ENCODE measurements at places on chromosomes 1 and 21. TPM values are rescaled to one million over a fixed set of nuclear protein-coding genes. Genes with fewer than 3 reads are reported as not detected.

Gene AVPR1B
- total RNA-seq: not detected

Gene CHML
- total RNA-seq: 7.8 TPM

Gene ST7L
- total RNA-seq: 32.3 TPM

GRCh38 chr1:109432336-109432735 lies 6.1 kb upstream of the PSMA5 start:
- H3K4me1 ChIP-seq: no peaks in the 10 kb centered on the region
- no peak overlapping the region for H3K4me3 ChIP-seq

DNA sequence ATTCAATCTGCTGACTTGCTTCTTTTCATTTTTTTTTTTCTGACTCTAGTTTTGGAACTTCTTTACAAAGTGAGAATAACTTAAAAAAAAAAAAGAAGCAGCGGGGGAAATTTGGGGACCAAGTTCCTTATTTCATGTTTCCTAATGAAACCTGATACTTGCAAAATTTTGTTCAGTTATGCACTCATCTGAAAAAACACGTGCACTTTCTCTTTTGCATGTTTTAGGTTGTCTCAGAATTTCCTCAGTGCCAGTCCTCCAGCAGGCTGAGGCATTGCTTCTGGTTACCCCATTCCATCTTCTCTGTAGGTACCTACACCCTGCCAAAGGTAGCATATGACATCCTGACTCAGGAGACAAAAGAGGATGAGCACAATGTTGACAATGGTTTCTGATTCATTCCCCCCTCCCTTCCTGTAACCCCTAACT lies 299.7 kb downstream of the GRIK1 start:
- H3K27ac ChIP-seq: no peak overlapping the region
- H3K4me1 ChIP-seq: no peaks in the 10 kb centered on the region
- H3K4me3 ChIP-seq: no peak overlapping the region
- no peak for DNase-seq
- no peaks in the 10 kb centered on the region for H3K36me3 ChIP-seq
- no peaks in the 10 kb centered on the region for H3K27me3 ChIP-seq

- H3K4me1 ChIP-seq: no peaks in the 10 kb centered on the region
- no peak for DNase-seq
- no peak overlapping the region for H3K27ac ChIP-seq
- H3K4me3 ChIP-seq: no peak overlapping the region
- H3K36me3 ChIP-seq: no peaks in the 10 kb centered on the region
These were observed 246.3 kb downstream of the SIPA1L2 start for GRCh38 chr1:232383455-232384123.

Measured in natural killer cell (primary cell).